ENCODE measurements at places on chromosomes 3 and 15. TPM values are rescaled to one million over a fixed set of nuclear protein-coding genes. Genes with fewer than 3 reads are reported as not detected.

- no peaks in the 10 kb centered on the region for H3K36me3 ChIP-seq
- H3K4me1 ChIP-seq: no peaks in the 10 kb centered on the region
- H3K4me3 ChIP-seq: no peak overlapping the region
- DNase-seq: peak; percentile 35
- no peaks in the 10 kb centered on the region for H3K27me3 ChIP-seq
These were observed 167.9 kb downstream of the BBX start for GRCh38 chr3:107690522-107691138.

DNA sequence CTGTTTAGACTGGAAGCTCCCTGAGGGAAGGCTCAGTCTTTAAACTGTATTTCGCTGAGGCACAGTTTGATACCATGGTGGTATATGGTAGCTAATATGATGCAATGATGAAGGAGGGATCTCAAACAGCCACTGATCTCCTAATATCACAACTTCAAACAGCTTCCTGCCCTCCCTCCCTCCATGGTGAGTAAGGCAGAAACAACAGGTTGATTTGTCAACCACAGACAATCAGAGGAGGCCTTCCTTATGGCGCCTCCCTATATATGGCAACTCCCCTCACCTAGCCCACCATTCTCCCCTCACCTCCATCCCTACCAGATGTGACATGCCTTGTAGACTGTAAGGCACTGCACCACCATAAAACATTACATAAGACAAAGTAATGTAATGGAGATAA is 316.5 kb upstream of the ICE2 start:
- no peak overlapping the region for H3K4me3 ChIP-seq
- H3K4me1 ChIP-seq: peaks cover 2% of the 10 kb centered on the region
- no peaks in the 10 kb centered on the region for H3K27me3 ChIP-seq
- no peak for DNase-seq

GRCh38 chr15:31149088-31149505 is 47.6 kb upstream of the TRPM1 start:
- DNase-seq: no peak
- no peaks in the 10 kb centered on the region for H3K4me1 ChIP-seq
- H3K4me3 ChIP-seq: no peak overlapping the region
- no peak overlapping the region for H3K27ac ChIP-seq
- H3K27me3 ChIP-seq: no peaks in the 10 kb centered on the region
- H3K36me3 ChIP-seq: no peaks in the 10 kb centered on the region

Gene GREM1
- polyA plus RNA-seq: 46.4 TPM

Gene PATL2
- 0.13 TPM for polyA plus RNA-seq

Measured in SK-N-SH (cell line).